ENCODE measurements at places on chromosomes 16 and 17.

- DNase-seq: no peak
Observed at GRCh38 chr16:64866021-64866420, 255.8 kb downstream of the CDH11 start.

- DNase-seq: no peak
Observed at GRCh38 chr16:73313950-73314349, 266.0 kb upstream of the ZFHX3 start.

- DNase-seq: no peak
Observed at GRCh38 chr17:77245162-77245926, 104.6 kb downstream of the SEC14L1 start.

GRCh38 chr17:1830288-1830687 lies 483 bp downstream of the RPA1 start:
- DNase-seq: no peak

GRCh38 chr17:47085736-47086135 lies 103.4 kb downstream of the CDC27 start:
- no peak for DNase-seq

GRCh38 chr17:55660178-55660886 lies 62.3 kb downstream of the TMEM100 start:
- no peak for DNase-seq

- no peak for DNase-seq
Observed at GRCh38 chr16:80602894-80603293, 62.1 kb downstream of the DYNLRB2 start.

GRCh38 chr17:37292429-37293139 lies 83.2 kb upstream of the C17orf78 start:
- DNase-seq: no peak

- no peak for DNase-seq
Observed at GRCh38 chr17:57619061-57619937, 125.8 kb downstream of the CCDC182 start.

DNA sequence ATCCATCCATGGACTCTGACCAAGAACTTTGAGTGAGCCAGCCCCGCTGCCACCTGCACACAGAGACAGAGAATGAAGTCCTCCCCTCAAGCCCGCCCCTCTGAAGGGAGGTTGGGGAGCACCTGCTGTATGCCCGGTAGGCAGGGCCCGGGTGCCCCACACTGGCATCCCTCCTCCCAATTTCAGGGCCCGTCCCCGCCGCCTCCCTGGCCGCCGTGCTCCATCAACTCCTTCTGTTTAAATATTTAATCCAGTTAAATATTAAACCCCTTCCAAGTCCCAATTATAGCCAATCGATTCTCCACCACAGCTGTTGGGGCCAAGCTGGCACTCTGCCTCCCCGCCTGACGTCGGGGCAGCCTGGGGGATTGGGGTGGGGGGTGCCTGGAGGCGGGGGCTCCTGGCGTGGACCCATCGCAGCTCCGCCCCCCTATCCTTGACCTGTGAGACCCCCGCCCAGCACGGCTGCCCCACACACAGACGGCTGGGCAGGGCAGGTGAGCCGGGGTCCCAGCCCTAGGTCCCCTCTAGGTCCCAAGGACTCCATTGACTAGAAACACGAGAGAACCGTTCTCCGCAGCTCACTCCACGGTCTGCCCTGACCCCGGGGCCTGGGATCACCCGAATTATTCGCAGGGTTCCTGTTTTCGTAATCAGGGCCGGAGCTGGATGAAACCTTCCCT lies 18.0 kb upstream of the CACNA1H start:
- DNase-seq: no peak

DNA sequence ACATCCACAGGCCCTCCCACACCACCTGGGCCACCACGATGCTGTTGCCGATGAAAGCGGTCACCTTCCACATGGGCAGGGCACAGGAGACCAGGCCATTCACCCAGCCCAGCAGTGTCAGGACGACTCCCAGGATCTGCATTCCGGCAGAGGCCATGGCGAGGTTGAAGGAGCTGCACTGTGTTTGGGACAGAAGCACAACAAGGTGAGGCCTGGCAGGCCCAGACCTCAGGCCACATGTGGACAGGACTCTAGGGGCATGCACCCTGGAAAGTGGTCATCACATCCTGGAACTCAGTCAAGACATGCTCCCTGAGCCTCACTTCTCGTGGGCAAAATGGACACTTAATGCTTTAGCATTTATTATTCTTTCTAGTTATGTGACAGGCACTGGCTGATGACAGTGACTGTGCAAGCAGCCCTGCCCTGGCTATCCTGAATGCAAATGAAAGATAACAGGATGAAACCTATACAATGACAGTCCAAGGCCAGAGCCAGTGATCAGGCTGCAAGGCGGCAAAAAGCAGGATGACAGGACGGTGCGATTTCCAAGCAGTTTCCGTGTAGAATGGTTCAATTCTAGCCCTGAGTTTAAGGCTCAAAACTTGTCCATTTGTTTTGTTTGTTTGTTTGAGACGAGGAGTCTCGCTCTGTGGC lies 2.0 kb downstream of the CLDN6 start:
- DNase-seq: no peak

GRCh38 chr17:66514227-66514806 lies 211.9 kb downstream of the PRKCA start:
- no peak for DNase-seq

- DNase-seq: no peak
Observed at GRCh38 chr16:83953796-83954576, 946 bp downstream of the OSGIN1 start.

DNA sequence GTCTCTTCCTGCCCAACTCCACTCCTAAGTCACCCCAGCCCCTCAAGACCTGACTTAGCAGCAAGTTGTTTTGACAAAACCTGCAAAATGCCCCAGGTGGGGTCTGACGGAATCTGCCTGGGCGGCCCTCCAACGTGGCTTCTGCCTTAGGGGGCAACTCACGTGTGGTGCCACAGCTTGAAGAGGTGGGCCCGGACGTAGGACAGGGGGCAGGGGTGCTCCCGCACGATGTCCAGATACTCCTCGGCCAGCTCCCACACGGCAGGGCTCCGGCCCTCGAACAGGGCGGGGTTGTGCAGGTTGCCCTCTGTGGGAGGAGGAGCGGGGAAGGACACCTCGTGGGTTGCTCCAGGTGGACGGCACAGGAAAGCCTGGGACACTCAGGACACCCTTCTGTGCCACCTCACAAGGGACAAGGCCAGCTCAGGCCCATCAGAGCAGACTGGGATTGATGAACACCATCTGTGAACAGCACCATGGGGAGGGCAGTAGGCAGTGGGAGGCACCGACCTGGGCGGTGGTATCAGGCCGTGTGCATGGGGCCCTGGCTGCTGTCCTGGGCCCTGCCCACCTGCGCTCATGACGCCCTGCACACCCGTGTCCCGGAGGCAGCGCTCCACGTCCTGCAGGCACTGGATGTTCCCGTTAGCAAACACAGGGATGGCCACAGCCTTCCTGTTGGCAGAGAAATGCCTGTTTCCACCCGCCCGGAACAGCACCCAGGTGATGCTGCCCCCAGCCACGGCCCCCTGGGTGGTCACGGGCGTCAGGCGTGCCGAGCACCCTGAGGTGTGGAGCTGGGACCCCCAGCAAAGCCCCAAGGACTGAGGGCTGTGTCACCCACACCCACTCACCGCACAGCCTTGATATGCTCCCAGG lies 4.3 kb downstream of the DUS1L start:
- peak; percentile 29 for DNase-seq

DNA sequence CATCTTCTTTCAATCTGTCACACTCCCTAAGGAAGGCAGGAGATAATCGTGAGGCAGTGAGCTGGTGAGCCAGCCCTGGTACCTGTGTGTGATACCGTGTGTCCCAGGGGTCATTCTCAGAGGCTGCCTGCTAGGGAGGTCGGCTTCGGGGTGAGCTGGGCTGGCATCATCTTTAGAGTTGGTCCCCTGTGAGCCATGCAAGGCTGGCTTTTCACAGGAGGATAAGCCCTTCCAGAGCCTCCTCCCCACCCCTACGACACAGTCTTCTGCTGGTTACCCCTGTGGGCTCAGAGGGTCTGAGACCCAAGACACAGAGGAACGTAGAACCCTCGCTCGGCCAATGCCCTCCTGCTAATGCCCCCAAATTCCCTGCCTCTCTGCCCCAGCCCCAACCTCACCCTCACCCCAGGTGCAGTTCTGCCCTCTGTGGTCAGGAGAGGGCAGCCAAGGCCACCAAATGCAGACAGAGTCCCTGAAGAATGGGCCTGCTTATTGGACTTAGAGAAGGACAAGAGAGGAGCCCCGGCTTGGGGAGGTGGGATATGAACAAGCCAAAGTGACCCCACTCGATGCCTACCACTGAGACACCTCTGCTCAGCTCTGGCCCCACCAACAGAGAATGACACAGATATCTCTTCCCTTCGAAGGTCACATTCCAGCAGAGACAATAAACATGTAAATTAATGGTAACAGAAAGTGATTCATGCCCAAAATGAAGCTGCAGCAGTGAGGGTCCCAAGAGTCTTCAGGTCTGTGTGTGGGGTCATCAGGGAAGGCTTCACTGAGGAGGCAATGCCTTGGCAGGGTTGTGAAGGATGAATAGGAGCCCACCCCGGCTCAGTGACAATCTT lies 80.8 kb upstream of the CCL1 start:
- DNase-seq: peak; percentile 49

DNA sequence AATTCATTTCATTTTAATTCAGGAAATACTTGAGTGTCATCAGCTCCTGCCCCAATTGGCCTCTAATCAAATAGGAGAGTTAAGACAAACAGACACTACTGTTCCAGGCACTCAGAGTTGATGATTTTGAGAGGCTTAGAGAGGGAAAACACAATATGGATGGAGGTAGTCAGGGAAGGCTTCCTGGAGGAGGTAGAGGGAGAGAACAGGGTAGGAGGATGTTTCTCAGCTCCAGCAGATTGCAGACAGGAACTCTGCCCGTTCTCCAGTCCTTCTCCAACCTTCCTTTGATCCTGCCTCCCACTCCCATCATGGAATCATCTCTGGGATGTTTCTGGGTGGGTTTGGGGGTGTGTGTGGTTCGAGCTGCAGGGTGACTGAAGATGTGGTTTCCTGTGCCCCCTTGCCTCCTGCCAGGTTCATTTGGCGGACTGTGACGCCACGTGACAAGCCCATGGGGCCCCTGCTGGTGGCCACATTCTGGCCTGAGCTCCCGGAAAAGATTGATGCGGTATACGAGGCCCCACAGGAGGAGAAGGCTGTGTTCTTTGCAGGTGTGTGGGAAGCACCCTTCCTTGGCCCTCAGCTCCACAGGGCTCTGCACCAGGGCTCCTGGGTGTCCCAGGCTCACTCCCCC lies 12.2 kb upstream of the LPCAT2 start:
- DNase-seq: no peak

DNA sequence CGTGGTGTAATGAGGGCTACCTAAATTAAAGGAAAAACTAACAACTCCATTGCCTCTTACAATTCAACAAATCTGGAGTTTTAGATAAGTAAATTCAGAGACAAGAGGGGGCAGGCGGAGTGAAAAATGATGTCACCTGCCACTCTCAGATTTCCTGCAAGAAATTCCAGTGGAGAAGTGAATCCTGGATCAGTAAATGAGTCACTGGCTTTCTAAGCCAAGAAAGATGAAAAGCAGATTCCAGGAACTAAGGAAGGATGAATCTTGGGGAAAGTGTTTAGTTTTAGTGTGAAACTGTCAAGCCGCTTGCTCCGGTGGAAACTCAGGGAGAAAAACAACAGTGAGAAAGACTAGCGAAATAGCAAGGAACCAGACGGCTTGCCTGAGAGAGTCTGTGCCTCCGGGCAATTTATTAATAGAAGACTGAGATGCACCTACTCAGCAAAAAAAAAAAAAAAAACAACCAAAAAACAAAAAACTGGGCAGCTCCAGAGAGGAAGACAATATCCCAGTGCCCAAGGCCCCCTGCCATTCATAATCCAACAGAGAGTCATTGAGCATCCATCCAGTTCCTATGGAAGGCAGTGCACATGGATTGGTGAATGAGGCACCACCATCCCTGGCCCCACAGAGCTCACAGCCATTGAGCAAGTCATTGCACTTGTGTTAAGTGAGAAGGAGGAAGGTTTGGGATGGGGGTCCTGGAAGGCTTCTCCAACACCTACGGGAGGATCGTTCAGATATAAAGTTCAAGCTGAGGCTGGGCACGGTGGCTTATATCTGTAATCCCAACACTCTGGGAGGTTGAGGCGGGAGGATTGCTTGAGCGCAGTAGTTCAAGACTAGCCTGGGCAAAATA lies 12.1 kb upstream of the RIPOR1 start:
- DNase-seq: peak; percentile 6

GRCh38 chr17:50848039-50848438 lies 12.7 kb downstream of the WFIKKN2 start:
- no peak for DNase-seq
